LHCN-M2 (cell line): ENCODE measurements at places on chromosomes 2 and 18.

DNA sequence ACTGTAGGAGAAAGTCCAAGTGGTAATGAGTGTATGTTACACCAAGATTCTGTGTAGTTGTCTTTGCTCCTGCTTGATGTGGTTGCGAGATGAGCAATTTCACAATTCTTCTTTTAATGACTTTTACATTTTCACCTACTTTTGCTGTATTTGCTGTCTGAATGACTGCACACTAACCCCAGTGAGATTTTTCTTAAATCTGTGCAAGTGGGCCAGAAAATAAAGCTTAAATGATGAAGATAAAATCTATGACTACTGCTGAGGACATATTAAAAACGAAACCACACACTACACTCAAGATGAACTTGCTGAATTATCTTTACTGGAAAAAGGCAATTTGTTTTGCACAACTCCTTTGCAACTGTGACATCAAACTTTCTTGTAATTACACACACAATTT is 4.1 kb downstream of the LDAH start:
- DNase-seq: no peak

DNA sequence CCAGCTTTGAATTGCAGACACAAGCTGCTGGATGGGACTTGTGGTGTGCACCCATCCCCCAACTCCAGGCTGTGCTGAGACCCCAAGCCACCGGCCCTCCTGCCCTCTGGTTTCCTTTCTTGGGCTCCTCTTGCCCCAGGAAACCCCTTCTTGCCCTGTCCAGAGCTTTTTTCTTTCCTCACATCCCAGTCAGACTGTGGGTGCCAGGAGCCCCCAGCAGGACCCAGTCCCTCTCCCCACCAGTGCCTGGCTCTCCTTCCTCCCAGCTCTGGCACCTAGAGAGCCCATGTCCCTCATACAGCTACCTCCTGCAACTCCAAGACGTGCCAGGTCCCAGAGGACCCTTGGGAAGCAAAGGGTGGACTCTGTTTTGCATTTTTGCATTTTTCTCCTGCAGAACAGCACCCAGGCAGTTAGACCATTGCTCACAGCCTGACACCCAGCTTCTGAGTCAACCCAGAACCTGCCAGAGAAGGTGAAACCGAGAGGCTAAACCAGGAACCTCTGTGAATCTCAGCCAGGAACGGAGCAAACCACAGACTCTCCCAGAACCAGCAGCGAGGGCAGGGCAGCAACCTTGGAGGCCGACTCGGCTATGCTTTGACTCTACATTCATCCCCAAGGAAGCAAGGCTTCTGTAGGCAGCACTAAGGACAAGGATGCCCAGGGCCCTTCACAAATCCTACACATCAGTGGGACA is 221.1 kb downstream of the ANAPC1 start:
- no peak for DNase-seq

GRCh38 chr2:121118951-121119350 is 166.1 kb downstream of the TFCP2L1 start:
- DNase-seq: no peak

DNA sequence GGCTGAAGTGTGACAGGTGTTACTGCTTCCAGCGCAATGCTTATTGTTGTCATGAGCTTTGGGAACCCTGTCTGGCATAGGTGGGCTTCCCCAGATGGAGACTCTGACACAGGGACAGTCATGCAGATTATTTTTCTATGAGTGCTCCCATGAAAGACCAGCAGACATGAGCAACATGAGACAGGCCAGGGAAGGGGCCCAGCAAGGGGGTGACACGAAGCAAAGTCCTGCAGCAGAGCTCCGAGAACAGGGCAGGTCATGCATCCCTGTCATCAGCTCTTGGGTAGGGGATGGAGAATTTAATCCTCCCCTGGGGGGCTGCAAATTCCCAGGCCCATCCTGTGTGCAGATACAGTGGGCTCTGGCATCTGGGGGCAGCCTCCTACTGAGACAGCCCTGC is 77.4 kb downstream of the CTAGE1 start:
- no peak for DNase-seq

GRCh38 chr2:74648009-74648443 is at the start of gene M1AP:
Gene M1AP (minus strand): TSS chr2:74648330. CDS start chr2:74640275, 8,055 bp downstream.
- no peak for DNase-seq

- no peak for DNase-seq
These were observed 164.8 kb downstream of the CCDC85A start for GRCh38 chr2:56348392-56349210.

DNA sequence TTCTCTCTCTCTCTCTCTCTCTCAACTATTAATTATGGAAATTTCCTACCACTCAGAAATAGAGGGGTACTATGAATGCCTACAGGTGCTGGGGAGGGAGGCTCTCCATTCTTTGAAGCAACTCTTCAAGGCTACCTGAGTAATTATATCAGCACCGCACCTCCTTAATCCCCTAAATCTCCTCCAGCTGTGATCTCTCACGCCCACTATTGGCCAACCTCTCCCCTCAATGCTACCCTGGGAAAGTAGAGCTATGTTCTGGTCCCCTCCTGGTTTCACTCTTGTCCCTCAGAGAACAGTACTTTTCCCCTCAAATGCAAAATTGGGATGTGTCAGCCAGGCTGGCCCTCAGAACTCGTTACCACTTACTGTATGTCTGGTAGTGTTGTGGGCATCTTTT is 1.6 kb downstream of the MOCOS start:
- DNase-seq: no peak

DNA sequence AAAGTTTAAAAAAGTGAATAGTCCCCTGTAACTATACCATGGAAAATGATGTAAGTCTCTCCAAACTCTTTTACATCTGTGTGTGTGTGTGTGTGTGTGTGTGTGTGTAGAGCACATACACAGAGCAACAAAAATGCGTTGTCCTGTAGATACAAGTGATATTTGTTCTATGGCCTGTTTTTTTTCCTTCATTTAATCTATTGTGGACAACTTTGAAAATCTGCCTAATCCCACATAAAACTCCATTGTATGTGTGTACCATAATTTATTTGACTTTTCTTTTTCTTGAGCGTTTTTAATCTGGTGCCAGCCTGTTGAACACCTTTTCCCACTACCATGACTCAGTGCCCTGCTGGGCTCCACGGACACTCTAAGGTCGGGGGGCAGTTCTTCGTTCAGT is 52.3 kb upstream of the ELOA2 start:
- no peak for DNase-seq

GRCh38 chr2:207974216-207974605 is 51.1 kb downstream of the PLEKHM3 start:
- DNase-seq: no peak

DNA sequence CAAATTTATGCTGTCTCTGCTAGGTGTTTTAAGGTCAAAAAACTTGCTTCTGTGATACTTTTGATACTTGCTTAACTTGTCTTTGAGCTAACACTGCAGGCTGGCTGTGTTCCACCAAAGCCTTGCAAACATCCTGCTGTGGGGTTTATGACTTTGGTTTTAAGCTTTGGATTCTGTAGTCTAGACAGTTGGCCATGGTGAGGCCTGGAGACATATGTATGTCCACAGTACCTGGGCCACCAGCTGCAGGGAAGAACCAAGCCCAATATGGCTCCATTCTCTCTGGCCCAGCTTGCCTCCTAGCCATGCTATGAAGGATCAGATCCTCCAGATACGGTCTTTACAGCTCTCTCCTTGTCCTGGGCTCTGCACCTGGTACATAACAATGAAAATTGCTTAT is 113.9 kb downstream of the INO80D start:
- no peak for DNase-seq

- peak; percentile 15 for DNase-seq
These were observed 138.6 kb upstream of the SCN7A start for GRCh38 chr2:166632616-166633015.

GRCh38 chr2:236731767-236732580 is 162.3 kb downstream of the ACKR3 start:
- DNase-seq: peak; percentile 38

DNA sequence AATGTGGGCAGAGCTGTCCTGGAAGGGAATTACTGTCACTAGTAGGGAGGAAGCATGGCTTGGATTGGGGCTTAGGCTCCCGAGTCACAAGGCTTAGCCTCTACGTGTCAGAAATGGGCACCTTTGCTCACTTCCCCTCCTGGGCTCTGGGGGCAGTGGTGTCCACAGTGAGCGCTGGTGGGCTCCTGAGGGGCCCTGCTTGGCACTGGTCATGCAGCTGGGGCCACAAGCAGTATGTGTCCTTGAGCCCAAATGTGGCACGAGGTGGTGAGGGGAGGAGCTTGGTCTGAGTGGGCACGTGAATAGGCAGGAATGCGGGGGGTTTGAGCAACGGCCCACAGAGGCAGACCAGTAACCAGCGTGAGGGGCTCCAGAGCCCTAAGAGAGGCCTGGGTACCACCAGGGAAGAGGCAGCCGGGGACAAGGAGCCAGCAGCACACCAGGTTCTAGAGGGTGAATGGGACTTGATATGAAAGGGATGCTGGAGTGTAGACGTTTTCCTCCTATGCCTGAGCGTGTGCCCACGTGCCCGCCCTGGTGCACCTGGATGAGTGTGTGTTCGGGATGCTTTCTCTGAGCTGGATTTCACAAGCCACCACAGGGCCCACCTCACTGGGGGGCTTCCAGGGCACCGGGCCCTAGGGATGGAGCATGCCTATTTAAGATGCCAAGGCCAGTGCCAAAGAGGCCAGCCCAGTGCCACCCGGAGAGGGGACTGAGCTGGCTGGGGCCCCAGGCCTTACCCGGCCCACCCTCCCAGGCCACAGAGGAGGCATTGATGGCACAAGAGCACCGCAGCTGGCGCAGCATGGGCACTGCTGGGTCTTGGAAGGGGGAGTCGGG is 22.8 kb upstream of the PTMA start:
- no peak for DNase-seq

- DNase-seq: no peak
These were observed 201.5 kb downstream of the FAM210A start for GRCh38 chr18:13524811-13525210.

DNA sequence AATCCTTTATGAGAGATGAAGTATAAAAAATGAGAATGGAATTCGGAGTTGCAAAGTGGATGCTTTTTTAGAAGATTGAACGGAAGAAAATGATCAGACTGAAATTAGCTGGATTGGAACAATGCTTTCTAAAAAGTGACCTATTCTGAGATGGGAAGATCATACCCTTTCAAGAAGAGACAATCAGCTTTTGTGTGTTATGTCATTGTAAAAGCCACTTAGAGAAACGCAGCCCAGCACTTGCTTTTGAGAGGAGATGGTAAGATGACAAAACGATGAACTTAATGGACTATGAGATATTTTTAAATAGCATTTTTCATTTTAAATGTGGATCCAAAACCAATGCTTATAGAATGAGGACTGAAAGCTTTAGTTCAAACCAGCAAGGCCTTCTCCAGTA is 871.4 kb upstream of the KLHL29 start:
- DNase-seq: no peak

DNA sequence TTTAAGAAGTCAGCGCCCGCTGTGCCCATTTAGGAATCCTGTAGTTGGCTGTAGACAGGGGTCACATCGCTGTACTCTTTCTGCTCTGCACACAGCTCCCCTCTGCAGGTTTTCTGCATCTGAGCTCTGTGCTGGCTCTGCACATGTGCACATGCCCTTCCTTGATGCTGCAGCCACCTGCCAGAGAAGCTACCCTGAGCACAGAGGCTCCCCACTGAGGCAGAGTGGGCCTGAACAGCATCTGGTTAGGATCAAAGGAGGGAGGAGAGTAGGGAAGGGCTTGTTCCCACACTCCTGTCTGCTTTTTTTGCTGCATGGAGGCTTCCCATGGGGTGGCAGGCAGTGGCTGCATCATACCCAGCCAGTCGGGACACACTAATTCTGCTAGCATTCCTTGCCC is 238.9 kb downstream of the FHOD3 start:
- no peak for DNase-seq

GRCh38 chr18:10798727-10799550 is 273.1 kb downstream of the NAPG start:
- peak; percentile 38 for DNase-seq

DNA sequence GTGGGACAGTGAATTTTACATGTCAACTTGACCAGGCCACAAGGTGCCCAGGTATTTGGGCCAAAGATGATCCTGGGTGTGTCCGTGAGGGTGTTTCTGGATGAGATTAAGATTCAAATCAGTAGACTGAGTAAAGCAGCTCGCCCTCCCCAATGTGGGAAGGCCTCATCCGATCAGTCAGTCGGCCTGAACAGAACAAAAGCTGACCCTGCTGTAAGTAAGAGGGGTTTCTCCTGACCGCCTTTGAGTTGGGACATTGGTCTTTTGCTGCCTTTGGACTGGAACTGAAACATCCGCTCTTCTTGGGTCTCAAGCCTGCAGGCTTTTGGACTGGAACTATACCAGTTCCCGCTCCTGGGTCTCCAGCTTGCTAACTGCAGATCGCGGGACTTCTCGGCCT is 233.3 kb downstream of the KLHL29 start:
- no peak for DNase-seq

GRCh38 chr18:35050705-35051195 is 9.5 kb downstream of the MAPRE2 start:
- DNase-seq: no peak

GRCh38 chr2:165793161-165793778 is 777 bp downstream of the GALNT3 start:
- no peak for DNase-seq
